Stimulated activated CD8-positive, alpha-beta memory T cell treated with anti-CD3 and anti-CD28 coated beads, Interleukin-2, amount 100 ng/mL, for 1 hour (primary cell): ENCODE measurements at places on chromosomes 5 and 9.

DNA sequence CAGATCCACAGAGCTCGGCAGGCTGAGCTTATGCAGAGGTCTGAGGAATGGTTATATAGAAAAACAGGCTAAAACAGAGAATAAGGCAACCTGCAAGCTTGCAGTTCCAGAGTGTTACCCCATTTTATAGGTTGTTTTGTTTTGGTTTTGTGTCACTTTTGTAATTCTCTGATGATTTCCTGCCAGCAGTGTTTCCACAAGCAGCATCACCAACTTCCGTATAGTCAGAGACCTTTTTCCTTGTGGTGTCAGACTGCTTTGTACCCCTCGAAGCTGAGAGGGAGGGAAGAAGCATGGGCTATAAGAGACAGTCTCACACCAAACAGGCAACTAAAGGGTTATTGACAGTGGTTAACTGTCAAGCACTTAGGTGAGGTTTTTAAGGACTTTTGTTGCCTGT is 61.8 kb downstream of the TLE4 start:
- DNase-seq, result no peak

GRCh38 chr5:2742921-2743679 is 8.4 kb downstream of the IRX2 start:
- no peak for DNase-seq

- DNase-seq, result no peak
Observed at GRCh38 chr5:76556511-76557221, 66.5 kb downstream of the F2RL2 start.

- no peak for DNase-seq
Observed at GRCh38 chr5:119614838-119615237, 14.5 kb upstream of the FAM170A start.

DNA sequence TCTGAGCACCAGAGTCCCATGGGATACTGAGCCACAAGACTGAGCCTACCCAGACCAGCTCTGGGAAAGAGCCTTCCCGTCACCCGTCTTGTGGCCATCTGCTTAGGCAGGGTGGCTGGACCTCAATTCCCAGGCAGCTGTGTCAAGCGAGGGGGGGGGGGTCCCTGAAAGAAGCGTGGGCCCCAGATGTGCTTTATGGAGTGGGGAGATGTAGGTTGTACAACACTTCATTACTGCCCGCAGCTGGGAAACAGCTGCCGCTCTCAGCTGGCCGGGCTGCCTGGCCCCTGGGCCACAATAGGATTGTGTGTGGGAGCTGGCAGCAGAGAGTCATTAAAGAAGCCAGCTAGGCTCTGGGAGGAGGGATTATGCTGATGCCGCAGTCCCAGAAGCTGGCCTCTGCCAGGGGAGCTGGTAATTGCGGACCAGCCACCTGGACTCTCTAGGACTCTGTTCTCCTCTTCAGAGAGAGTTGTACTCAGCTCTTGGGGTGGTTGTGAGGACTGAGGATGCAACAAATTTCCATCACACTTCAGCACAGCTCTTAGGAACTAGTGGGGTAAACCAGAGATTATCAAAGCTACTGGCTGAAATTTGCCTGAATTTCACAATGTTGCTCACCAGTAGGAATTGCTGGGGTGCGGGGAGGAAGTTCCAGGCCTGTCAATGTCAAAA is 145.4 kb downstream of the GADD45G start:
- no peak for DNase-seq

- no peak for DNase-seq
Observed at GRCh38 chr5:10867389-10868303, 106.6 kb upstream of the DAP start.

DNA sequence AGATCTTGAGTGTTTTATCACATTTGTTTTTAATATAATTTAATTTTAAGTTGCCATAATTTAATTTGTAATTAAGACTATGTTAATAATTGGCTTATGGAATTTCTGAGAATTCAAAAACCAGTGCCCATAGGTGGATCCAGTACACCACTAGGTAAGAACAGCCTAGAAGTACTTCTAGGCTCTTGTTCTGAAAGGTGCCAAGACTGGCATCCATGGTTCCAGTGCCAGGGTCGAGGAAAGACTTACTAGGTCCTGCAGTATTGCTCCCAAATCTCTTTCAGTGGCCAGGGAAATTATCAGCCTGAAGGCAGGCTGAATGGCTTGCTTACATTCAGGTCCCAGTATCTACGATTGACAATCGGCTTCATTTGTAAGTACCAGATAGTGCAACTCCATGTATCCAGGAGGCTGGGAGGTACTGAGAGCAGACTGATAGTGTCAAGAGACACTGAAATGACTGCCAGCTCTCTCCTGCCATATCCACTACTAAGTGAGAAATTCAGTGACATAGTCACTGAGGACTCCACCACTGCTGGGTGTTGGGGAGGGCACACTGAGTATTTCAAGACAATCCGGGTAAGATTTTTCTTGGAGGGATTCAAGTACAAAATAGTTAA is 159.2 kb upstream of the CCDC152 start:
- DNase-seq, result no peak
